Activated CD8-positive, alpha-beta memory T cell treated with anti-CD3 and anti-CD28 coated beads for 48 hours (primary cell): ENCODE measurements at places on chromosomes 13 and 19.

- DNase-seq: no peak
These were observed 558.5 kb upstream of the GPC6 start for GRCh38 chr13:92668157-92668556.

GRCh38 chr13:110646442-110647364 is 31.4 kb downstream of the NAXD start:
- DNase-seq: no peak

DNA sequence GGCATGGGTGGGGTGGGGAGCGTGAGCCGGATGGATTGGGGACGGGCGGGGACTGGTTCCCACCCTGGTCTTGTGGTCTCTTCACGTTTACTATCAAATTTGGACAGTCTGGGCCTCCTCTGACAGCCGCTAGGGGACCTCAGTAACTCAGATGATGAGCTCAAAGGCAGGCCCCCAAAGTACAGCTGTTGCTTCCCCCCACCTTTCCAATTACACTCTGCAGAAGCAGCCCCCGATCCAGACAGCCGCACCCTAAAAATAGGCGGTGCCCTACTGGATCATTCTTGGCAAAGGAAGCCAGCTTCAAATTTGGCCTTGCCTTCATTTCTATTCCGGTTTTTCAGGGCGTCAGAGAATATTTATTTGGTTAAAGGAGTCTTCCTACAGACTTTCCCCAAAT is 1.9 kb upstream of the FOXO1 start:
- DNase-seq: no peak

GRCh38 chr13:97967948-97968347 is 14.5 kb downstream of the IPO5 start:
- no peak for DNase-seq

GRCh38 chr19:3284759-3285646 is 60.5 kb downstream of the CELF5 start:
- DNase-seq: peak; percentile 57

DNA sequence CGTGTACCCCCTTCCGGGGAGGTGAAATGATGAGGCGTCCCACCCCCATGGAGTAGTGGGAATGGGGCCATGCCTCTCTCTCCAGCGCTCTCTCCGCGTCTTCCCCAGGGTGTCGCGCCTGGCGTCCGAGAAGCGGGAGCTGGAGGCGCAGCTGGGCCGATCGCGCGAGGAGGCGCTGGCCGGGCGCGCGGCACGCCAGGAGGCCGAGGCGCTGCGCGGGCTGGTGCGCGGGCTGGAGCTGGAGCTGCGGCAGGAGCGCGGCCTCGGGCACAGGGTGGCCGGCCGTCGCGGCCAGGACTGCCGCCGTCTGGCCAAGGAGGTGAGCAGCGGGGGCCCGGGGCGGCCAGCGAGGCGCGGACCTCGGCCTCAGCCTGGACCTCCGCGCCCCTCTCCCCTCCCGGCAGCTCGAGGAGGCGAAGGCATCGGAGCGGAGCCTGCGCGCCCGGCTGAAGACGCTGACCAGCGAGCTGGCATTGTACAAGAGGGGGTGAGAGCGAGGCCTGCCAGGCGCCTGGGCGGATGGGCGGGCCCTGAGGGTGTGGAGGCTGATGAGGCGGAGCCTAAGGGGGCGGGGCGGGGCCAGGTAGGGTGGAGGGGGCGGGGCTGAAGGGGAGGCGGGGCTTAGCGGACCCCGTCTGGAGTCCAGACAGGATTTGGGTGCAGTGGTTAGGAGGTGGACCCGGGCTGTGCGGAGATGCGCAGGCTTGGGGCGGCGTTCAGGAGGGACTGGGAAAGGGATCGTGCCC is 7.7 kb downstream of the PGLYRP1 start:
- no peak for DNase-seq

DNA sequence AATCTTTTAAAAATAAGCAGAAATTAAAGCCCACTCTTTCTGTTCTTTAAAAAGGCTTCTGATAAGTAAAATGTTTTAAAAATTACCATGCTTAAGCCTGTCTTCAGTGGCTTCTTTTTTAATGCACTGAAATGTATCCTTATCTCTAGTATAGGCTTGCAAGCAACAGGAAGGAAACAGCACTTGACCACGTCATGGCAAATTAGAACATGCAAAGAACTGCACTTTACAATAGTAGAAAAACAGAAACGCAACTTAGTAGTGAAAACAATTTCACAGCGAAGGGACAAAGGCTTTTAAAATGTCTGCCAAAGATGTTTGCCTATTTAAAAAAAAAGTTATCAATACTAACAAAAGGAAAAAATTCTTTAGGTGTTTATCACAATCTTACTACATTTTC is 36.3 kb downstream of the ELF1 start:
- DNase-seq: no peak

DNA sequence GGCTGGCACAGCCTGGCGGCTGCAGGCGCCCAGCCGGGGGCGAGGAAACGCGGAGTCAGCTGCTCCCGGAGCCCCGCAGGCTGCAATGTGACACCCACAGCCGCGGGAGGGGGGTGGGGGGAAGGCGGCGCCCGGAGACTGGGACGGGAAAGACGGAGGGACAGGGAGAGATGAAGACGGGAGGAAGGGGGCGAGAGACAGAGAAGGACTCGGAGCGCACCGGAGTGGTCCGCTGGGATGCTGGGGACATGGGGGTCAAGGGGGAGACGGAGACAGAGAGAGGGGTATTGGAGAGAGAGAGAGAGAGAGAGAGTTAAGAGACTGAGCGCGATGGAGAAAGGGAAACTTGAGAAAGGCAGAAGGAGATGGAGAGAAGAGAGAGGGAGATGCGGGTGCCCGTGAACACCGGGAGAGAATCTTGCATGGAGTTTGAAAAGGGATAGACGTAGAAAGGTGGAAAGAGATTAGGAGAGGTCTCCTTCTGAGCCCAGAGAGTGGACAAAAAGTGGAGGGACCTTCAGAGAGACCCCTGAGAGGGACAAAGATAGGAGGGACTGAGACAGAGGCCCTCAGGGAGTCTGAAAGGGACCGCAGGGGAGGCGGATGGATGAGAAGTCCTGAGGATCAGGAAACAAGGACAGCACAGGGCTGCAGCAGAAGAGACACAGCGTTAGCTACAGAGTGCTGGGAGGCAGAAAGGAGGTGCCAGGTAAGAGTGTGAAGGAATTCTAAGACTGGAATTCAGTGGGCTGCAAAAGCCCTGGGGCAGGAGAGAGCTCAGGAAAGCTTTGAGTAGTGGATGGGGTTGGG is 1.0 kb downstream of the SCN1B start:
- DNase-seq: no peak

DNA sequence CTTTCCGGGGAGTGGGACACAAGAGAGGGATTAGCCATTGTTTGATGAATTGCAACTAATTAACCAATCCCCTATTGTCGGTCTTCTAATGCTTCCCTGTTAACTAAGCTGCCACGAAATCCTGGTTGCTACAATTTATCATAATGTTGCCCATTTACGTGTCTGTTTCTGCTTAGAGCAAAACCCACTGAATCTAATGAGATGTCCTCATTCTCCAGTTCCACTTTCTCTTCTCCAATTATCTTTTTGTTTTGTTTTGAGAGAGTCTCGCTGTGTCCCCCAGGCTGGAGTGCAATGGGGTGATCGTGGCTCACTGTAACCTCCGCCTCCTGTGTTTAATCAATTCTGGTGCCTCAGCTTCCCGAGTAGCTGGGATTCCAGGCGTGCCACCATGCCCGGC is 5.2 kb upstream of the DPP9 start:
- DNase-seq: no peak

- no peak for DNase-seq
These were observed 44.3 kb downstream of the SHISA2 start for GRCh38 chr13:26007261-26008125.

DNA sequence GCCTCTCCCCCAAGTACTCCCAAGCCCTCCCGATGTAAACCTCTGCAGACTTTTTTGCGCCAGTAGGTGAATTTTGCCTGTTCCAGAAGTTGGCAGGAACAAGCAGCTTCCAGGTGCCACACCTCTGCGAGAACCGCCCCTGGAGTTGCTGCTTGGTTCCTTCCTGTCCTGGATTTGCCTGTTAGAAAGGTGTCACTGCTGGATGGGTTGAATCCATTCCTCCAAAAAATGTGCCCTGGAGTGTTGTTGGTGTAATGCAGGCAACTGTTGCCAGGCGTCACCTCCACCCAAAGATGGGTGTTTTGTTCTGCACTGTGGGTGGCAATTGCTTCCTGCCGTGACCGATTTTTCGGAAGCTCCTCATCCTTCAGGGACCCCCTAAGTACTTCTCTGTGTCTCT is 5.7 kb downstream of the PGPEP1 start:
- DNase-seq: no peak

DNA sequence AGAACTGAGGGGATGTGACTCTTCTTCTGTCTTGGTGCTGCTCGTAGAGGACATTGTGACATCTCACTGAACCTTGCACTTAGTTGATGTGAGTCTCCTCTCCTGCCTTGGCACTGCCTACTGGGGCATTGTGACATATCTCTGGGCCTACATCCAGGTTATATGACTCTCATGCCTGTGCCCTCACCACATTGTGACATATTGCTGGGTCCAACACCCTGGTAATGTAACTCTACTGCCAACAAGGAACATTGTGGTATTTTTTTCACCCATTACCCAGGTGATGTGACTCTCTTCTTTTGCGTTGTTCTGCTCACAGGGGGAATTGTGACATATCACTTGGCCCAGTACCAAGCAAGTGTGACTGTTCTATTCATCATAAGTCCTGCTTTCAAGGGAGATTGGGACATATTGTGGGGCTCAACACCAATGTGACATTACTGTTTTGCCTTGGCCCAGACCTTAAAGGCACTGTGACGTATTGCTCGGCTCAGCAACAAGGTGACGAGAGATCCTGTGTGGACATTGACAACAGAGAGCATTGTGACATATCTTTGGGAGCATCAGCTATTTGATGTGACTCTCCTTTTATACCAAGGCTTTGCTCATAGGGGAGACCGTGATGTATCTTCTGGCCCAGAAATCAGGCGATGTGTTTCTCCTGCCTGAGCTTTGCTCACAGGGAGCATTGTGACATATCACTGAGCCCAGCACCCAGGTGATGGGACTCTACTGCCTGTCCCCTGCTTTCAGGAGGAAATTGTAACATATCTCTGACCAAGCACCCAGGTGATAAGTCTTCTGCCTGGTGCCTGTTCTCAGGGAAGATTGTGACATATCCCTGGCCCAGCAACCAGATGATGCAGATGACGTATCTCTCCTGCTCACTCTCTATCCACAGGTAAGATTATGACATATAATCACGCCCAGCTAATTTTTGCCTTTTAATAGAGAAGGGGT is 12.2 kb upstream of the ZNF429 start:
- no peak for DNase-seq

DNA sequence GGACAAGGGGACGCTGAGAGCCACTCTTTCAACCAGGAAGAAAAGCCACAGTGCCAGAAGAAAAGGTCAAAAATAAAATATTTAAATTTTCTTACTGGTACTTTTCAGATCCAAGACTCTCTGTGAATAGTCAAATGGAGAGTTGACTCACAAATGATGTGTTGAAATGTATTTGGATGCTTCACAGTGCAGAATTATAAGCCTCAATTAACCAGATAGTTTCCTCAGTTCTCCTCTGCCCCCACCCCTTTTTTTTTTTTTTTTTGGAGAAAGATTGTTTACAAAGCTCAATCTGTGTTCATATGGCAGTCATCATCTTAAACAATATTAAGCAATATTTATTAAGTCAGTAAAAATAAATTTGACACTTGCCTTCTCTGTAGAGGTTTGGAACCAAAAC is 470.8 kb downstream of the FGF9 start:
- DNase-seq: no peak

GRCh38 chr19:17843292-17843827 is 4.4 kb downstream of the JAK3 start:
- DNase-seq: no peak

- no peak for DNase-seq
These were observed 167.1 kb downstream of the PCDH9 start for GRCh38 chr13:67063036-67063435.

DNA sequence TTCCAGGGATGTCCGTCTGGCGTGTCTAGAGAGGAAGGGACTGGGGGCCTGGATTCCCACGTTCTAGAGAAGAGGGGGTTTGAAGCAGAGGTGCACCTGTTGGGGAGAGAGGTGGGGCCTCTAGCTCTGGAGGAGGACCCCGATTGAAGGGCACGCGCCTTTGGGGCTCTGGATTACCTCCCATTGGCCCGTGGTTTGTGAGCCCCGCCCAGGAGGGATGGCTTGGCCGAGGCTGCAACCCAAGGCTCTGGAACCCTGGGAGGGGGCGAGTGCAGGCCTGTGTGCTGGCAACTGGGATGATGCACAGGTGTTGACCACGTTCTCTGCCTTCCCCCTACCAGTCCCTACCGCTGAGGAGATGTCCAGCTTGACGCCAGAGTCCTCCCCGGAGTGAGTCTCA is 20.2 kb downstream of the TMEM150B start:
- no peak for DNase-seq

- DNase-seq: no peak
These were observed 17.9 kb downstream of the GPR183 start for GRCh38 chr13:99289271-99289670.

- DNase-seq: no peak
These were observed 606 bp downstream of the ERCC5 start for GRCh38 chr13:102846261-102847015.

GRCh38 chr13:109517517-109517916 is 268.9 kb downstream of the IRS2 start:
- DNase-seq: no peak

GRCh38 chr13:33550885-33551284 is 265.3 kb upstream of the STARD13 start:
- no peak for DNase-seq

GRCh38 chr13:103961784-103962183 is 895.6 kb upstream of the SLC10A2 start:
- no peak for DNase-seq

DNA sequence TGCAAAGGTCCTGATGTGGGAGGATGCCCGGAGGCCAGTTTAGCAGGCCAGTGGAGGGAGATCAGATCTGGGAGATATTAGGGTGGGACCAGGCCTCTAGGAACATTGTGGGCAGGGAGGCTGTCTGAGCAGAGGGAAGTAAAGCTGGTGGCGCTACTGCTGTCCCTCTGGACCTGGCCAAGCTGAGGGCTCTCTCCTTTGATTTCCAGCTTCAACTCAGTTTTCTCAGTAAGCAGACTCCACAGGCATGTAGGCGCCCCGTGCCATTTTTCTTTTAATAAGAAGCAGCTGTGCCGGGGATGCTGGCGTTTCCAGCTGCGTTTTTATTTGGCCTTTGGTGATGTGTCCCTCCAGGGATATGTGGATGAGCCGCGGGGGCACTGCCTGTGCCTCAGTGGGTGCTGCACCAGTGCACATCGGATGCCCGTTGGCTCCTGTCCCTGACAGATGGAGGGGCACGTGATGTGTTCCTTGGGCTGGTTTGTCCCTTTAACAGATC is 6.7 kb downstream of the DNM2 start:
- no peak for DNase-seq

- no peak for DNase-seq
These were observed 5.8 kb upstream of the TLE2 start for GRCh38 chr19:3034656-3035541.

DNA sequence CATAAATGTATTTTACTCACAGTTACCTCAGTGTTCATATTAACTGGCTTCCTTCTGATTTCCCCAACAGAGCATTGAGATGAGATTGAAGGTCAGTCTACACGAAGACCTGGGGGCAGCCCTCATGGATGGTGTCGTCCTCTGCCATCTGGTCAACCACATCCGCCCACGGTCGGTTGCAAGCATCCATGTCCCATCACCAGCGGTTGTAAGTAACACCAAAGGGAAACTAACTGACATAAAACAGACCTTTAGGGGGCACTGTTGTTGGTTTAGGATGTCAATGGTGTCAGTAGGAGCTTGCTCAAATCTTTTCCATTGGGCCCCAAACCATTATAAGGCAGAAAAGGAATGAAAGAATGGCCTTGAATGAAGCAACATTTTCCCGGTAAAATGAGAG is 68.2 kb downstream of the ESD start:
- DNase-seq: no peak

- no peak for DNase-seq
These were observed 10.1 kb downstream of the NOSIP start for GRCh38 chr19:49570138-49570856.

- no peak for DNase-seq
These were observed 643.6 kb downstream of the PCDH9 start for GRCh38 chr13:66586489-66586888.
